ENCODE measurements at places on chromosomes 1 and 21.

- DNase-seq: no peak
These were observed 131.9 kb upstream of the BEND5 start for GRCh38 chr1:48908606-48909005.

DNA sequence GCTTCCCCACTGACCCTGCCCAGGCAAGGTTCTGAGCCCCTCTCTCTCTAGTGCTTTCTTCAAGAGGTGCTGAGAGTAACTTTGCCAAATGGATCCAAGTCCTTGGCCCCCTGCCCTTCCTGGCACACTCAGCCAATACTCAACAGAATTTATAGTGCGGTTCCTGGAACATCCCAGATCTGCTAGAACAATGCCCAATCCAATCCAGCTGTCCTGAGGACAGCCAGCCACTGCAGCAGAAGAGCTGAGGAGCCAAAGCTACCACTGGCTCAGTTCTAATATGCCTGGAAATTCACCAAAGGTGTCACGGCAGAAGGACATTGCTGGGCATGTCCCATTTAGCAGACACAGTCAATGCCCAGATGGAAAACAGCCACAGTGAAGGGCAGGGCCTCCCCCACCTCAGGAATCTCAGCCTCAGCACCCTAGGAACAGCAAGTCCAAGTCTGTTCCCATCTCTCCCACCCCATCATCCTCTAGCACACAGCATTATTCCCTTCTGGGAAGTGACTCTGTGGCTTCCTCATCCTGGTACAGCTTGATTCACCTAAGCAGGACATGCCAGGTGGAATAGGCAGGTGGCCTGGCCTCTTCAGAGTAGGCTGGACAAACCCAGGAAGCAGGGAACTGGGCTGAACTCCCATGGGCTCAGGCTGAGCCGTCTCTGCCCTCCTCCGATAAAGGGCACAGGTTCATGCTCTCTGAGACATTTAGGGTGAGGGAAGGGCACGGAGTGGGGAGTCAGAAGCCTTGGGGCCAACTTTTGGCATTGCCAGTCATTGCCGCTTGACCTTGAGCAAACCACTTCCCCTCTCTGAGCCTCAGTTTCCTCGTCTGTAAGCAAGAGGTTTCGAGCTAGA is 24.6 kb downstream of the PMVK start:
- no peak for DNase-seq

DNA sequence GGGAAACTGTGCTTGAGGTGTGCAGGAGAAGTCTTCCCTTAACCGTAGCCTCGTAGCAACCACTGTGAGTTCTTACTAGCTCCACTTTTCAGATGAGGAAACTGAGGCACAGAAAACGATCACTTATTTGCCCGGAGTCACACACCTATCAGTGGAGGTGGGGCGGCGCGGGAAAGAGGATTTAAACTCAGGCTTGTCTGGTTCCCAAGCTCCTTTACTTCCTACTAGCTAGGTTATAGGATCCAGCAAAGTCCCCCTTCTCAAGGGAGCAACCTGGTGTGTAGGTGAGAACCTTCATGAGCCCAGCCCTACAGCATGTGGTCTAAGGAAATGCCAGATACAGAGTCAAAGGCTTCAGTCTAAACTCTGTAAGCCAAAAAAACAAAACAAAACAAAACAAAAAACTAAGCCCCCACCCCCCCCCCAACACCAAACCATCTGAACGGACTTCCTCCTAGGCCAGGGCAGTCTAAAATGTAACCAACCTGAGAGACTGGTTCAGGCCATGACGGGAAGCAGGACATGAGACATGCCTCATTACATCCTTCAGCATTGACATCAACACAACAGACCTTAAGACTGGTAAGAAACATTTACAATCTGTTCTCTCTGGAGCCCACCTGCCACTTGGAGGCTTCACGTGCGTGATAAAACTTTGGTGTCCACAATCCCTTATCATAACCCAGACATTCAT is 709 bp upstream of the FBXO42 start:
- DNase-seq: no peak

- no peak for DNase-seq
These were observed 62.7 kb downstream of the CACHD1 start for GRCh38 chr1:64532646-64533045.

- no peak for DNase-seq
These were observed 6.1 kb downstream of the PRXL2B start for GRCh38 chr1:2592672-2593071.
